ENCODE measurements at places on chromosomes 5 and 9.

DNA sequence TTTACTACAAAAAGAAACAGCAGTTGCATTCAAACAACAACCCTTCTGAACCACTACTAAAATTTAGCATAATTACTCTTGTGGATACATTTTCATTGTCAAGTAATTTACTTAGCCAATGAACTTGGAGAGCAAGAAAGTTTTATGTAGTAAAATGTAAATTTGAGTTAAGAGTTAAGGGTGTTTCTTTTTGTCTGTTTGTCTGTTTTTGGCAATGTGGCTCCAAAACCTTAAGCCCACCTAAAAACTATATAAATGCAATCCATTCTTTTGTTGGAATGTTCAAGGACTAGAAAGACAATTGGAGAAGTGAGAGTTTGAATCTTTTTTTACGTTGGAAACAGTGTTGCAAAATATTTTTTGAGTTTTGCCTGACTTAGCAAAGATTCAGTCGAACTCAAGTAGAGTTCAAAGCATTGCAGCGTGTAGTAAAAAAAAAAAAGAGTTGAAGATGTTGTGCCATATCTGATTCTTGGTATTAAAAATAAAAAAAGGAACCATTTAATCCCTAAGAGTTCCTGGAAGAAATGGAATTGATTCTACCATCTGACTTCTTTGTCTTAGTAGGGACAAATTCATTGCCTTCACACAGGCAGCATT, 867 bp downstream of the SYK start:
- no peak for DNase-seq

DNA sequence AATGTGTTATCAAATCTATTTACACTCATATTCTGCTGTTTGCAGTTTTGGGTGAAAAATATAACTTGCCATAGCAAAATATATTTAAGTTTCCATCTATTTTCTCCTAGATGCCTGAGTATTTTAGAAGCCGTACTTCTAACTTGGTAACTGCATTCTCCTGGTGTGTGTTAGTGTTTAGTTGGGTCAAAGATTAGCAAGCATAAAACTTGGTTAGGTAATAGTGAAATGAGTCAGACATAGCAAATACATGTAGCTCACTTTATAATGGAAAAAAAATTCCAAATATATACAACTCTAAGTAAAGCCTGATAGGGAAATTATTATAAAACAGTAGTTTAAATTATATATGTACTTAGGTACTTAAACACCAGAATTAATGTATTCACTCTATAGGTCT, 640.7 kb upstream of the ST8SIA4 start:
- no peak for DNase-seq

- DNase-seq, result no peak
Observed at GRCh38 chr5:139232147-139232724, 34.1 kb upstream of the SIL1 start.

DNA sequence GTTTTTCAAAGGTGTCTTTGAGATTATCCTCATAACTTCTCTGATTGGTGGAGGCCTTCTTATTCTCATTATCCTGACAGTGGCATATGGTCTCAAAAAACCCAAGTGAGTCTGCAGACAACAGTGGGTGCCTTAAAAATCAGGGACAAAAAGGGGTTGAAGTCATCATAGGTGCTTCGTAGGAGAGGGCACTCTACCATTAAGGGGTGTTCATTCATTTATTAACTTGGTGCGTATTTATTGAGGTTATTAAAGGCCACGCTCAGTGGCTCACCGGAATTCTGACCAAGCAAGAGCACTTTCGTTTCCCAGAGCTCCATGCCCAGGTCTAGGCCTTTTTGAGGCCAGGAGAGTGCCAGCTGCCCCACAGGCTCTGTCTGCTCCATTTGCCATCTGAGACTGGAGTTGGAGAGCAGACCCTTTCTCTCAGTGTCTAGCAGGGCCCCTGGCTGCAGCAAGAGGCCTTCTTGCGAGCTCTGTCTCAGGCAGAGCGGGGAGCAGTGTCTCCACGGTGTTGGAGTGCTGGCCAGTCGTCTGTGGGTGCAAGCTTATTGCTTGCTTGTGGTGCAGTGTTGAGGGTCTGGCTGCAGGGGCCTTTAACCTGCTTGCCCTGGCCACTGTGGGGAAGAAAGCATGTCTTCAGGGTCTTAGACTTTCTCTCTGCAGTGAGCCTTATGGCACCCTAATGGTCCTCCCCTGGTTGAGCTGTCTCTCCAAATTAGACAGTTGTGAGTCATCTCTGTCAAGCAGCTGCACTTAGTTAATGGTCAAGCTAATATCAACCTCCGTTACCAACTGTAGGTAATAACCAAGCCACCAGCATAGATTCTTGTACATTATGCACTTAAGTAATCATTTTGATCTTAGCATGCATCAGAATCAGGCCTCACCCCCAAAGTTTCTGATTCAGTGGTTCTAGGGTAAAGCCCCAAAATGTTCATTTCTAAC, 62.6 kb downstream of the IL31RA start:
- no peak for DNase-seq

GRCh38 chr5:40409601-40410000, 270.1 kb upstream of the PTGER4 start:
- no peak for DNase-seq

- DNase-seq, result no peak
Observed at GRCh38 chr9:129606161-129607026, 14.5 kb downstream of the C9orf50 start.

GRCh38 chr5:116404792-116405191, 169.8 kb downstream of the SEMA6A start:
- DNase-seq, result no peak

DNA sequence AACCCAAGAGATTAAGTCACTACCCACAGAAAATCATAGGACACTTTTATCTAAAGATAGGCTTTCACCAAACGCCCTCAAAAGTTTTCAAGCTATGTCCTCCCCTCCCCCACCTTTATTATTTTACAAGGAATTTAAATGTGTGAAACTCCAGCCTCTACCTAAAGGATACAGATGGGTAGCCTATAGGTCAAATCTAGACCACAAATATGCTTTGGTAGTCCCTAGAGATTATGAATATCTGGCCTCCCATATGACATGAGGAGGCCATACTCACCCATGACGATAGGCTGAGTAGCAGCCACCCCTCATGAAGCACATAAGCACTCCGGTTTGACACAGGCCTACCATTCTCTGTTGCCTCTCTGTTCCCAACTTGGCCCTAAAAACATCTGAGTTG, 11.9 kb downstream of the SIL1 start:
- DNase-seq, result no peak

GRCh38 chr5:143977891-143978461, 166.0 kb downstream of the HMHB1 start:
- no peak for DNase-seq

DNA sequence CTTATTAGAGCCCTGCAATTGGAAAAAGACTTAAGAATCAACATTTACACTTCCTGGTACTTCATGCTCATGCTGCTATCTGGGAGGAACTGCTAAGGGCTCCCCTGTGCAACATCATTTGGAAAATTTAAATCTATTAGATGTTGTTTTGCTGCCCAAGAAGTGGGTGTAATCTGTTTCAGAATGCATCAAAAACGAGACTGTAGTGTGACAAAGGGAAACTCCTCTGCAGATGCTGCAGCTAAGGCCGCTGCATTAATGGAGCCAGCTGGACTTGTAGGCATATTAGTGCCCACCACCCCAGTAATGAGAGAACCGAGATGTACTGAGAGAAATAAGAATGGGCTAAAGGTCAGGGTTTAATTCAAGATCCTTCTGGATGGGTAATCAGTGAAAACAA, 11.1 kb upstream of the PAIP1 start:
- DNase-seq, result no peak

DNA sequence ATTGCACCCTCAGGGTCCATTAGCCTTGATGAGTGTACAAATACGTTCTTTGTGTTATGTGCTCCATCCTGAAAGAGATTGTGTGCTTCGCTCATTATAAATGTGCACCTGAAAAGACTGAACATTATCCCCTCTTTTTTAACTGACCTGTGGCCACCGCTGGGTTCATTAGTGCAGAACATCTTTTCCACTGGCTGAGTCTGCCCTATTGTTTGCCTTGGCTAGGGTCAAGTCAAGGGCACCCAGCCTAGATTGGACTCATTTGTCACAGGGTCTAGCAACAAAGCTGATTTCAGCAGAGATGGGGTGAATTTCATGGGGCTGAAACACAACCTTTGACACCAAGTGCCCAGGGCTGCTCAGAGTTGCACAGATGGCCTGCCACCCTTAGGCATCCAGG, 764.1 kb upstream of the ARRDC3 start:
- no peak for DNase-seq

- no peak for DNase-seq
Observed at GRCh38 chr9:82062245-82062644, 73.7 kb downstream of the SPATA31D1 start.

DNA sequence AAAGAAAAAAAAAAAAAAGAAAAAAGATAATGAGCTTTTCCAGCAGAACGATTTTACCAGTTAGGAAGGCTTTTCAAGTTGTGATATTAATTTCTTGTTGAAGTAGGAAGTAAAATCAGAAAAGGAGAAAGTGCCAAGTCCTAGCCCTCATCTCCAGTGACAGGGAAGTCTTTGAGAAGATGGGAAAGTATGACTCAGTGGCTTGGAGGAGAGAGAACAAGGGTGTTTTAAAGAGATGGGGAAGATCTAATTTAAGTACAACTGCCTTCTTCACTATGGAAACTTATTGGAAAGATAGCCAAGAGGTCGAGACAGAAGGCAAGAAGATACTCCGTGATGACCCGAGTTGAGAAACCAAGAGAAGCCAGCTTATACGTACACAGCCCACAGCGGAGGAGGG, 22.6 kb downstream of the FGF1 start:
- DNase-seq, result no peak

- no peak for DNase-seq
Observed at GRCh38 chr5:124581738-124582560, 164.5 kb downstream of the ZNF608 start.

GRCh38 chr9:136985027-136985602, 2.3 kb downstream of the LCNL1 start:
- no peak for DNase-seq

- no peak for DNase-seq
Observed at GRCh38 chr5:130216286-130216685, 312.0 kb downstream of the CHSY3 start.

DNA sequence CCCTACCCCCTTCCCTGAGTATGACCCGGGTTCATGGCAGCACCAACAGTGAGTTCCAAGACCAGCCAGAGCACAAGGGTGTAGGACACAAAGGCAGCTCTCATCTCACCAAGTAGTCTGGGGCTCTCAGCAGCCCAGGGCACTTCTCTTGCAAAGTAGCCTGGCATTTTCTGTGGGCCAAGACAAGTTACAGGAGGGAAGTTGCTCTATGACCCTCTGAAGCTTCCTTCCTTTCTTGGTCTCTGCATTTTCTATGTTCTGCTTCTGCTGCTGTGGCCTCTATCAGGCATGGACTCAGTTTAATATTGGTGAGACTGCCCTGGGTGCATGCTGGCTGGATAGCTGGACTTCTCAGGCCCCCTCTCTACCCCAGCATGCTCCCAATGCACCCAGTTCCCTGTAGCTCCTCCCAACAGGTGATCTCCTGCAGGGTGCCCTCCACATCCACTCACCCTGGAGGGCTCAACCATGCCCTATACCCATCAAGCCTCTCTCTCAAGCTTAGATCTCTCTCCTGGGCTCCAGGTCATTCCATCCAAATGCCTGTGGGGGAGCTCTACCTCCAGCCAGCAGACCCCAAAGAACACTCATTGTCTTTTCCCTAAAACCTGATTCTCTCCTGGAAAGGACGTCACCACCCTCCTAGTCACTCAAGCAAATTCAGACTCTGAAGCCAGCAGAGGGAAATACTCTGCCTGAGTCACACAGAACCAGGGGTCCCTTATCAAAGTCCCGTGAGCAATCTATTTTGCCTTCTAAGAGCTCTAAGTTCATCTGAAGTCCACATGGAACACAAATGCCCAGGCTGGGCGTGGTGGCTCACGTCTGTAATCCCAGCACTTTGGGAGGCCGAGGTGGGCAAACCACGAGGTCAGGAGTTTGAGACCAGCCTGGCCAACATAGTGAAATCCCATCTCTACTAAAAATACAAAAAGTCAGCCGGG, 13.8 kb downstream of the TBC1D2 start:
- no peak for DNase-seq

- no peak for DNase-seq
Observed at GRCh38 chr9:104775976-104776375, 12.0 kb downstream of the NIPSNAP3B start.

DNA sequence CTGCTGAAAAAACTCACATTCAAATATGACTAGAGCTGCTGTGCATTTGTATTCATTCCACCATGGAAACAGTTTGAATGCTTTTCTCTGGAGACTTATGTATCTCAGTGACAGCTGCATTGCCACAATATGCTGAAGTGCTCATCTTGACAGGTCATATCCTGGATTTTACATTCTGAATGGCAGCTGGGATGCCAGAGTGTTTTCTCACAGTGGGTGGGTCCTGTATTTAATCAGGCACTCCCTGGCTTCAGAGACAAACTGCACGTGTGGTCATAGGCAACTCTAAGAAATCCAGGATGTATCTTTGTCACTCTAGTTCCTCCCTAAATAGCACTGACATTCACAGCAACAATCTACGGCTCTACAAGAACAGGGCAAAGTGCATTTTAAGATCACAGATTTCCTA, 75.6 kb downstream of the ST8SIA4 start:
- DNase-seq, result no peak

DNA sequence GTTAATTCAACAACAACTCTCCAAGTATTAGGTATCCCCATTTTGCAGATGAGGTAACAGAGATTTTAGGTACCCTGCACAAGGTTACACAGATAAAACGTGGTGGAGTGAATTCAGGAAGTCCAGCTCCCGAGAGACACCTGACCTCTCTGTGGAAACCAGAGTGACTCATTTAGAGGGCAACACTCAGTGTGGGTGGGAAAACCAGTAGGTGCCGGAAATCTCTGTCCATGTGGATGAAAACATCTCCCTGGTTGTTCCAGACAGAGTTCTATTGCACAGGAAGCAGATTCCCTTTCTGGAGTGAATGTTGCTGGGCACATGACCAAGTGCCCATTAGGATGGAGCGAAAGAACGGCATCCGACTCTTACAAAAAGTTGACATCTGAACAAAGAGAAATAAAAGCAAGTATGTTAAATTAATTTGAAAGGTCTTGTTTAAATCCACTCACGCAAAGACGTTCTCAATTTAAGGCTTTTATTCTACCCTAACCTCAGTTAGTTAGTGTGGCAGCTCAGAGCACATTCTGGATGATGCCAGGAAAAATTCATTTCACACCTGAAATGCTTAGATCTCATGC, 391.9 kb upstream of the WWC1 start:
- DNase-seq, result no peak

GRCh38 chr5:169980418-169981053, at the start of gene INSYN2B:
Gene INSYN2B (minus strand): TSS chr5:169980495. CDS start chr5:169883898, 96,597 bp downstream.
- no peak for DNase-seq

DNA sequence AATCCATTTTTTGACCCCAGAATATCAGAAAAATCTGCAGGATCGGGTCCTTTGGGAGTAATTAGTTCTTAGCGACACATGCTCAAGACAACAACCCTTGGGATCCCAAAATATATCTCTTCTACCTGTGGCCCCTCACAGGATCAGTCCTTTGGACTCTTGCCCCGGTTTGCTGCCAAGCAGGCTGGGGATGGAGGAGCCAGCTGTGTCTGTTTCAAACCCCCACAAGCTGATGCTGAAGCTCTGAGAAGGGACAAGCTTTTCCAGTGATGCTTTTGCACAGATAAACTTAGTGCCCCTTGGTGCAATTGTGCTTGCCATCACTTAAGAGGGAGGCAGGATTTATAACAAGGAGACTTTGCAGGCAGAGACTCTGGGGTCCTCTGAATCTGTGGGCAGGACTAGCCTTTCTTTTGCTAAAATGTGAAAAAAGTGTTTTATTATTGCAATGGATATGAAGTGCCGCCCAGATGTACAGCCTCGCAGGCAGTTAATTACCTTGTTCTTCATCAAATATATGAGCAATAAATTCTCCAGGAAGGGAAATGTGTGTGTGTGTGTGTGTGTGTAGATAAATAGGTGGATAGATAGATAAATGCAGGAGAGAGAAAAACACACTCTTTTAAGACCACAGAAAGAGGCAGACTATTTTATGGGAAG, 9.6 kb upstream of the LHX2 start:
- DNase-seq, result no peak
